ENCODE measurements at places on chromosomes 11 and 22.

DNA sequence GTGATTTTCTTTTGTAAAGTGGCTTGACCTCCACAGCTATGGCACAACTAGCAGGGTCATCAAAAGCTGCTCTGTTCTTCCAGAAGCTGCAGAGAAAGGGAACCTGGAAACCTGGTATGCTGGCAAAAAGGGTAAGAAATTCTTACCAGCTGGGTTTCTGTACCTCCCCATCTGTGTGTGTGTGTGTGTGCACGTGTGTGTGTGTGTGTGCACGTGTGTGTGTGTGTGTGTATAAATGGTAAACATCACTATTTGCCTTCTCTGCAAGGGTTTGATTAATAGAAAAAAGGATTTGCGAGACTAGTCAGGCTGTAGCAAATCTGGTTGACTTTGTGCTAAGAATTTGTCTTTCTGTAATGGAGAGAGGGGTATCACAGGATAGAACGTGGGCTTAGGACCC, 4.7 kb upstream of the MRPL17 start:
- no peak for DNase-seq

DNA sequence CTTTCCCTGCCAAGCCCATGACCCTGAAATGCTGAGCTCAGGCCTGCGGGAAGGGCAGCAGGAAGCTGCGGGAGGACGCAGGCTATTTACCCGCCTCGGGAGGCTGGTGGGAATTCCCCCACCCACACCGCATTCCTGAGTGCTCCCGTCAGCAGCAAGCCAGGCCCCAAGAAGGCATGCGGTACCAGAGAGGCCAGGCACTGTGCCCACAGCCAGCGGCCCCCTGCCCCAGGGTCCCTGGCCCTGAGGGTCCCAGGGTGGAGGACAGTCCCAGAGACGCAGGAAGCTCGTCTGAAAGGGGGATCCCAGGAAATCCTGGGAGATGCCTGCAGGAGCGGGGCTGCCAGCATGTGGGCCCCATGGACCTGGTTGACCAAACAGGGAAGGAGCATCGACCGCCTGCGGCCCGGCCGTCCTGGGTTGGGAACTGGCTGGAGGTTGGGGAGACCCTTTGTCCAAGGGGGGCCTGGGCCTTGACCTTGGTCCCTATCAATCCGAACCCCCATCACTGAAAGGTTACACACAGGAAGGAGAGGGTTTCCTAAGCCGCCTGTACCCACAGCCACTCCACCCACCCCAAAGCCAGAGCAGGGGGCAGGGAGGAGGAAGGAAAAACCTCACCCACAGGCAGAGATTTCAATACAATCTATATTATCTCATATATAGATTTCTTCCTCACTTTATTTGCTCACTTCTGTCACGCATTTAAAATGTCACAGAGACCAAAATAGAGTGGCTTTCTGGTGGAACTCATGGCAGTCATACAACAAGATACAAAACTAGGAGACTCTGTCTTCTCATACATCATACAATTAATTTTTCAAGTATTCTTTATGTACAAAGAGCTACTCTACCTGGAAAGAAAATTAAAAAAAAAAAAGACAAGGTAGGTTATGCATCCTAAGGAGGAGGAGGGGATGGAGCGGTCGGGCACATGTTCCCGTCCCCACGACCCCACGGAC, 17.1 kb downstream of the MAFF start:
- DNase-seq = peak; percentile 95

DNA sequence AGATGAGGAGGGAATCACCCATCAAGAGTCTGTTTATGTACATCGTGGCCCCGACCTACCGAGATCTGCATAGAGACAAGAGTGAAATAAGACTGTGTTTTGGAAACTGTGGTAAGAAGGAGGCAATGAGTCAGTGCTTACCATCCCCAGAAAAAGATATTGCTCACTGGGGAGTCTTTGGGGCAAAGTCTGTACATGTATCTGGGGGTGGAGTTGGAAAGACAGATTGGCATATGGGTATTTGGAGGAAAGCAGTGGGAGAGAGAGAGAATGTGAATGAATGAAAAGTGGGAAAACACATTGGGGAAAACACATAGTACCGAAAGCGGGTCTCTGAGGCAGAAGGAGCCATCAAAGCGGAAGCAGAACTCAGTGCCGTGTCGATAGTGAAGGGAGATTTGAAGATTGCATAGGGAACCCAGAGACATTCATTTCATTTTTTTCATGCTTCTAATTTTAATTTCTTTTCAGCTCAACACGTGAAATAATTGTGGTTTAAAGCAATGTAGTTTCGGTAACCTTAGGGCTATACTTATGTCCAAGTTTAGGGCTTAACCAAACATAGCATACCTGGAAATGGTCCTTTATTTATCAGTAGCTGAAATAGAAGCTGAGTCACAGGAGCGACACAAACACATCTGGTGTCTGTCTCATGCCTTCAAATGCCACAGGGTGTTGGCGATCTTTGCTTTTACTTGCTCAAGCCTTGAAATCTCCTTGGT, 98.6 kb upstream of the CD44 start:
- peak; percentile 87 for DNase-seq

DNA sequence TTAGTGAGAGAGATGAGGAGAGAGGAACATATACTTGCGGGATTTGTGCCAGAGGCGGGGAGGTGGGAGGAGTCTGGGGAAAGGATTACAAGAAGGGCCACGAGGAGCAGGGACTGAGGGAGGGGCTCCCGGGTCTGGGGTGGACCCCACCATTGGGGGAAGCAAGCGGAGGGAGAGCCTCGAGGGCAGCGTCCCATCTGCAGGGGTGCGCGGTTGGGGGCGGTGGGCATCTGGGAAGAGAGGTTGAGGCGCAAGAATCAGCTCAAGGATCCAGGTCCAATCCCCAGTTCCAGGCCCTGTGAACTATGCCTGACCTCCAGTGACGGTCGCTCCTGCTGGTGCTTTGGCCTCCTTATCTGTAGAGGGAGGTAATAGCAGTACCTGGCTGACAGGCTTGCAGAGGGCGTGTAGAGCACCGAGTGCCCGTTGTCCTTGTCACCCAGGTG, 38.0 kb downstream of the ADAMTS15 start:
- DNase-seq = no peak

- DNase-seq = no peak
Measured at GRCh38 chr11:3182462-3182852, 17.3 kb upstream of the OSBPL5 start.

- DNase-seq = no peak
Measured at GRCh38 chr22:39907605-39908097, 6.8 kb downstream of the GRAP2 start.

DNA sequence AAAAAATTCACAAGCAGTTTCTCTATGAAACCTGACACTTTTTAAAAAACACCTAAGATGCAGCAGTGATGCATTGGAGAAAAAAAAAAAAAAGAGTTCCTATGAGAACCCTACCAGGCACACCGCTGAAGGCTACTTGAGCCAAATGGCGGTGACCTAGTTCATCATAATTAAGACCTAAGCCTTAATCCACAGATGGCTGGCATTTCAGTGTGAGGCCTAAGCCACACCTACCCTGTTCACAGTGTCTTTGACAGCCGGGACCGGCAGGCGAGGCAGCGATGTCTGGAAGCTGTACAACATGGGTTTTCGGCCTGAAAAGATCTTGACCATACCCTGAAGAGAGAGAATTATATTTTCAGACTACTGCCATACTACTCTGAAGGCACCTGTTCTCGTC, 38.0 kb downstream of the CPT1A start:
- no peak for DNase-seq

- no peak for DNase-seq
Measured at GRCh38 chr11:26761361-26761809, 39.5 kb upstream of the SLC5A12 start.

- DNase-seq = peak; percentile 38
Measured at GRCh38 chr11:120212259-120212878, 1.5 kb downstream of the OAF start.
